NCI-H187 treated with DMSO at 0.1 percent for 48 hours (cell line): ENCODE measurements at places on chromosomes 13 and 19.

DNA sequence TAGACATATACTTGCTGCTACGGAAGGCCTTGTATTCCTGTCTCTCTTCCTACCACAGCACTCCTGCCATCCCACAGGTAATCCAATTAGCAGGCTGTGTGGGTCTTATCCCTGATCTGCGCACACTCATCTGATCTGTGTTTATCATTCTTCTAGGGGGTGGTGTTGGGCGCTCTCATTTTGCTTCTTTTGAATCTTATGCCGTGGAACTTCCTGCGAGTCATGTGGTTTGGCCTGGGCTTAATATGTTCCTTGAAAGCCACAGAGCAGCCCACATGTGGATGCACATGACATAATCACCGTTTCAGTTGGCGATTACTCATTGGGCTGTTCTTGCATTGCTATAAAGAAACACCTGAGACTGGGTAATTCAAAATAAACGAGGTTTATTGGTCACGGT lies 7.5 kb downstream of the RASA3 start:
- DNase-seq: no peak

- DNase-seq: no peak
These were observed 113.5 kb downstream of the COL4A2 start for GRCh38 chr13:110420626-110421025.

DNA sequence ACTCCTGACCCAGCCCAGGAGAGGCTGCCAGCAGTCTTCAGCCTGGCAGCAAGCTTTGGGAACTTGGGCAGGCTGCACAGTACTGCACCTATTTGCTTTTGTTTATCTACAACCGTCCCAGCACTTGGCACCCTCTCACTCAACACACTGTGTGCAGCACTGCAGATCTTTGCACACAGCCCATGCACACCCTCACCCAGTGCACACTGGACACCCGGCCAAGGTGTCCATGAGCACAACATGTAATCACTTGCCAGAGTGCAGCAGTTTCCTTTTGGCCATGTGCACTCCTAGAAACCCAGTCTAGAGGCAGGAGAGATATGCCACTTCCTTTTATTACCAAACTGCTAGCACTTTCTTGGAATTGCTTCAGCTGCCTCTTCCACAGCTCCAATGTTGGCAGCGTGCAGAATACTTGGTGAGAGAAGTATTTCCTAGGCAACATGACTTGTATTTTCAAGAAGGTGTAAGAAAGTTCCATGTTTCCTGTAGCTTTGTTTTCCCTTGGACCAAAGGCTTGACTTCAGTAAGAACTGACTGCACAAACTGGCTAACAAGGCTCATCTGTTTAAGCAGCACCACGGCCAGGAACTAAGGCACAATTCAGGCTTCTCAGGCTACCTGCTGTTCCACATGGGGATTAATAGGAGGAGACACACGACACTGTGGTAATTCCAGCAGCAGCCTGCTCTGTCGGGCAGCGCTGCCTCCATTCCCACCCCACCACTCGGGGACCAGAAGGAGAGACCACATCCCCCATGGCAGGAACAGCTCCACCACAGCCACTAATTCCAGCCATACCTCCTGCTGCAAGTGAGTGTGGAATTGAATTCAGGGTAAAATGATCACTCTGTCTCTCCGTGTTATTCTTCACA lies 15.3 kb downstream of the ATP7B start:
- DNase-seq: no peak

DNA sequence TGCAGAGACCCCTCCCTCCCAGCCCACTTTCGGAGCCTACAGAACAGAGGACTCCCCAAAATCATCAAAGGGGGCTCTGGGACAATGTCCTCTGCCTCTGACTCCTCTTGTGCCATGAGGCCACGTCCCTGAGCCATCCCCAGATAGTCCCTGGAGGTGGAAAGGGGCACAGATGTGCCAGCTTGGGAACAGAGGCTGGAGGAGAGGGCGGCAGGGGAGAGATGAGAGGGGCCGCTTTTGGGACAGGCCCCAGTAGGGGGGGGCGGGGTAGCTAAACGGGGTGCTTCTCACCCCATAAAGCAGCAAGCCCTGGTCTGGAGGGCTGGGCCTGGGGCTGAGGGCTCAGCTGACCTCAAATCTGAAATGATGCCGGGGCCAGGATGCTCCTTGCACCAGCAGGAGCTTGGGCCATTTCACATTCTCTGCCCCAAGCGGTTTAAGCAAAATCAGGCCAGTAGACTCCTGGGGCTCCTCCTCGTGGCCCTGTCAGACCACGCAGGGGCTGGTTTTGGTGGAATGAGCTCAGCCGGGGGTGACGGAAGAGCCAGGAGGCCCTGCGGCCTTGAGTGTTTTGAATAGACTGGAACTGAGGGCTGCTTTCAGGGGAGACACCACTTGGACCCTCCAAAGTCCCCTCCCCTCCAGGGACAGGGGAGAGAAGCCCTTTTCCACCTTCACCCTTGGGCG lies 27.1 kb downstream of the ONECUT3 start:
- DNase-seq: no peak

DNA sequence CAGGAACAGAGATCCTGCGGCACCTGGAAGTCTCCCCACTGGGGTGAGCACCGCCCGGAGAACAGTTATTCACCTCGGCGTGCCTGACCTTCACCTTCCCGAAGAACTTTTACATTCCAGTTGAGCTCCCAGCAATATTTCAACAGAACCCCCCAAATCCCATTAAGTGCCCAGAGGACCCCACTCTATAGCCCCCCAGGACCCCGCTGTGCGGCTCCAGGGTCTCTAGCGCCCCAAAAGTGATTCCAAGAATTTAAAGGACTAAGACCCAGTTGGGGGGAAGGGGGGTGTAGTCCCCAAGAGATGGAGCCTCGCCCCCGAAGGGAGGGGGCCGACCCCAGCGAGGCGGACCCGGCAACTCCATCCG lies 480 bp downstream of the GPR108 start:
- DNase-seq: no peak

DNA sequence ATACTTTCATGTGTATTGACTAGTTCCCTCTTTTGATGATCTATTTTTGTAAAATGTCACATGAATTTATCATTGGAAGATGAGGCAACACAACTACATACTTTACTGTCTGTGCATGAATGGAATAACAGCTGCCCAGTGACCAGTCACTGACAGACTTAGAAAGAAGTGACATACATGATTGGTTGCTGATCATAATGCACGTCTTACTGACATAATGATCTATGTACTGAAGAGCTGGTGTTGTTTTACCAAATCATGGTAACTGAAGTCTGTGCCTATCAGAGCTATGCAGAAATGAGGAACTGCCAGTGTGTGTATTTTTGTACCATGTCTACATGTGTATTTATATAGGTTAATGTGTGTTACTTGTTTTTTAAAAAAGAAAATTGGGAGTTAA lies 26.5 kb downstream of the GPR18 start:
- no peak for DNase-seq

DNA sequence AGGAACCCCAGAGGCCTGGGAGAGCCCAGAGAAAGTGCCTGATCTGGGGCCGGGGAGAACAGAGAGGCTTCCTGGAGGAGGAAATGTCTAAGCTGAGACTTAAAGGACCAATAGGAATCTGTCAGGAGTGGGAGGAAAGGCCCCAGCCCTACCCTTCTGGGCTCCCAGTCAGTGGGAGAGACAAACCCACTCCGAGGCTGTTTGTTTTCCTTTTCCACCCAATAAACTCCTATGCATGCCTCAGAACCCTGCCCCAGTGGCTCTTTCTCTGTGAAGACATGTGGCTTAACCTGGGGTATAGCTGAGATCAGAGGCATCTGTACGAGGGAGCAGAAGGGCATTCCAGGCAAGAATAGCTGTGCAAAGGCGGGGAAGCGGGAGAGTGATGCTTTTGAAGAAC lies 1.9 kb downstream of the MEGF8 start:
- no peak for DNase-seq

- no peak for DNase-seq
These were observed 54.1 kb downstream of the WDFY2 start for GRCh38 chr13:51638216-51638871.

DNA sequence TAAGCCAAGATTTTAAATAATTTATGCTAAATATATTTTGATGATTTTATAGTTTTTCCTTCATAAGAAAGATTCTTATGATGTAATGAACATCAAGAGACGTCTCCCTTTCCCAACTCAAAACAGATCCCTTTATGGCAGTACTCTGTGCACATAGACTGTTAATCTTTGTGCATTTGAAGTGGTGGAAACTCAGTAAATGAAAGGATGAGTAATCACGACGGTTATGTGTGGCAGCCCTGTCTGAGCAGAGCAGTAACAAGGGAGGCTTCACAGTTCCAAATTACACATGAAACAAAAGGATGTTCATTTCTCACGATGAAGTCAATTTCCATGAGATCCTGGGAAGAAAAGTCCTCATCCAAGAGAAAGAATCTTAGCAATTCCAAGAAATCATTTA lies 498.1 kb downstream of the KLF5 start:
- DNase-seq: no peak

GRCh38 chr13:46947425-46948191 lies 50.8 kb upstream of the HTR2A start:
- DNase-seq: no peak

DNA sequence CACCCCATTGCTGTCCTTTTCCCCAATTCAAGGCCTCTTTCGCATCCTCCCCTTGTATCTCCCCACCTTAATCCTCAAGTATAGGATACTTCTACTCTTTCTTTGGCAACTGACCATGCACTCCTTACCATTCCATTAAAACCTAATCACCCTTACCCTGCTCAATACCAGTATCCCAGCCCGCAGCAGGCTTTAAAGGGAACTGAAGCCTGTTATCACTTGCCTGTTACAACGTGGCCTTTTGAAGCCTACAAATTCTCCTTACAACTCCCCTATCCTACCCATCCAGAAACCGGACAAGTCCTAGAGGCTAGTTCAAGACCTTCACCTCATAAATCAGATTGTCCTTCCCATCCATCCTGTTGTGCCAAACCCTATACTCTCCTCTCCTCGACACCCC lies 16.2 kb upstream of the OR10H1 start:
- no peak for DNase-seq

DNA sequence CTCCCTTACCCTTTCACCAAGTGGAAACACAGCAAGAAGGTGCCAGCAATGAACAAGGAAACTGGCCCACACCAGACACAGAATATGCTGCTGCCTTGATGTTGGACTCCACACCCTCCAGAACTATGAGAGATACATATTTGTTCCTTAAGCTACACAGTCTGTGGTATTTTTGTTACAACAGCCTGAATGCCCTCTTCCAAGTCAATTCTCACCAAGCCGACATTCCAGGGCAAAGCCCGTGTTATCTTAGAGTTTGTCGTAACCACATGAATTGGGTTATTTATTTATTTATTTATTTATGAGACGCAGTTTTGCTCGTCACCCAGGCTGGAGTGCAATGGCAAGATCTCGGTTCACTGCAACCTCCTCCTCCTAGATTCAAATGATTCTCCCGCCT lies 14.9 kb downstream of the FGF21 start:
- DNase-seq: no peak

- no peak for DNase-seq
These were observed 26.3 kb upstream of the DCLK1 start for GRCh38 chr13:36157480-36157879.

- no peak for DNase-seq
These were observed 343.4 kb downstream of the SLITRK5 start for GRCh38 chr13:88014527-88014926.

GRCh38 chr19:7817801-7818200 lies 12.2 kb upstream of the EVI5L start:
- no peak for DNase-seq

- DNase-seq: no peak
These were observed 165.2 kb downstream of the URI1 start for GRCh38 chr19:30107251-30107650.

DNA sequence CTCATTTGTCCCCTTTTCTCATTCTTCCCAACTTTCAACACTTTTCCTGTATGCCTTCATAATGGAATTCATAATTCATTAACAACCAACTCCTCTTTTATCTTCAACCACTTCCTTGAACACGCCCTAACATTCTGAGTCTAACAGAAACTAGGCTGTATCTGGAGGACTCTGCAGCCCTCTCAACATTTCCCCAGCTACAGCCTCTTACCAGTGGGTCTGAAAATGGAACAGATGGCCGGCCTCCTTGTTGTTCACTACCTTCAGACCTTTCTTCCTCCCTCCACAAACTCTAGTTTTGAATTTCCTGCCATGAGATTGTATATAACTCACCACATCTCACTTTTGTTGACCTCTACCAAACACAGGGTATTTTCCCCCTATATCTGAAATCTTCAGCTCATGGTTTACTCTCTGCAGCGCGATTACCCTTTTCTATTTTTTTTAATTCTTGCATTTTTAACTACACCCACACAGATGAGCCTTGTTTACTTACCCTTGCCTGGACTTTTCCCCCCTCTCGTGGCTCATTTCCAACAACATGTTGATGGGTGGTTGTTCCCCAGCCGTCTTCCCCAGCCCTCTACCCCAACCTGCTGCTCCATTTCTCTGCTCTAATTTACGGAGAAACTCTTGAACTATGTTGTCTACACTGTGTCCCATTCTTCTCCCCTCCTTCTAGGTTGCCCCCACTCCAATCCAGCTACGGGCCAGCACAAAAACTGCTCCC lies 846 bp downstream of the ZNF790 start:
- no peak for DNase-seq

DNA sequence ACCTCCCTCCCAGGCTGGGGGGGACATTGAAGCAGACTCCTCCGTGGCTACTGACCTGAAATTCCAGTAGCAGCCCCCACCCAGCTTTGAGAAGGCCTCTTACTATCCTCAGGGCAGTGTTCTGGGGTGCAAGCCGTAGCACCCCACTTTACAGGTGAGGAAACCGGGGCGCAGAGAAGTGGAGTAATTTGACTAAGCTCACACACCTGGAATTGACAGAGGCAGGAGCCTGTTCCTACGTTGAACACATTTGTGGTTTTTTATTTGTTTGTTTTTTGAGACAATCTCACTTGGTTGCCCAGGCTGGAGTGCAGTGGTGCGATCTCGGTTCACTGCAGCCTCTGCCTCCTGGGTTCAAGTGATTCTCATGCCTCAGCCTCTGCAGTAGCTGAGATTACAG lies 14.6 kb upstream of the S1PR4 start:
- DNase-seq: no peak

GRCh38 chr13:67438465-67438864 lies 208.3 kb upstream of the PCDH9 start:
- no peak for DNase-seq

DNA sequence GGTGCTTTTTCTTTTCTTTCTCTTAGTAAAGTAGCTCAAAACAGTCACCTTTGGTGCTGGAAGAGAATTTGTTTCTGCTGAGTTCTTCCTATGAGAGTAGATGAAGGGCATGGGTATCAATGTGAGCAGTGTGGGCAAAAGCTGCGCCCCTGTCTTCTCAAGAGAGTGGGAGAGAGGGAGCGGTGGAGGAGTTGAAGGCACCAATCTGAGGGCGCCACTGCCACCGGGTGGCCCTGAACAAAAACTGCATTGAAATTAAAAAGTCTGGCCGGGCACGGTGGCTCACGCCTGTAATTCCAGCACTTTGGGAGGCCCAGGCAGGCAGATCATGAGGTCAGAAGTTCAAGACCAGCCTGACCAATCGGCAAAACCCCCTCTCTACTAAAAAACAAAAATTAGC lies 28.7 kb upstream of the EPHX3 start:
- no peak for DNase-seq

- DNase-seq: no peak
These were observed 68.6 kb downstream of the DPF1 start for GRCh38 chr19:38155453-38155852.

- DNase-seq: no peak
These were observed 89.7 kb upstream of the TRPC4 start for GRCh38 chr13:37959284-37959683.
